Epithelial cell of esophagus (primary cell): ENCODE measurements at places on chromosomes 1 and 21.

- peak; percentile 16 for DNase-seq
These were observed 1.4 kb upstream of the SRRM1 start for GRCh38 chr1:24641646-24642151.

DNA sequence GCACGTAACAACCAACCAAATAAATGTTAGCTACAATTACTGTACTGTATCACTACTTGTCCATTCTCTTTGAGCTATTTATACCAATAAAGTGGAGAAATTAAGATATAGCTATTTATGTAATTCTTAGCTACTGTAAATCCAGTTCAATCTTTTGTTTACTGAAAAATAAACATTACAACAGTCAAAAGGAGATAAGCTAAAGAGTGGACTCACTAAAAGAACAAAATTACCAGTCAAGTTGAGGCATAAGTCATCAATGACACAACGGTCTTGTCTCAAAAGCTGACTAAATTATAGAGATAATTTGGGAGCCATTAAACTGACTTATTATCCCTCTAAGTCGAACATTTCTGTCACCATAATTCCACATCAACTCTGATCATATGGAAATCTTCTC lies 22.5 kb downstream of the TGFBR3 start:
- no peak for DNase-seq

DNA sequence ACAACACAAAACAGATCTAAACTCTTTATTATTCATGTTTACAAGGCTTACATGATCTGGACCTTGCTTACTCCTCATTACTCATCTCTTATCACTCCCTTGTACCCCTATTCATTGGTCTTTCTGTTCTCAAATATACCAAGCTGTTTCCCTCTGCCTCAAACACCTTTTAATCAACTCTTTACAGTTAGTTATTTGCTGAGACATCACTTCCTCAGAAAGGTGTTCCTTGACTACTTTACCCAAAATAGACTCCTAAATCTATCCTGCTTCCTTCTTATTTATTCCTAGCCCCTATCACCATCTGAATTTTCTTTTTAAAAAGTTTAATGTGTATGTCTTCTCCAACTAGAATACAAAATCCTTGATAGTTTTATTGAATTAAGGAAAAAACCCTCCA lies 100.6 kb upstream of the SLFNL1 start:
- DNase-seq, result no peak

- no peak for DNase-seq
These were observed 470.1 kb upstream of the PLXNA2 start for GRCh38 chr1:208714323-208714722.

- DNase-seq, result no peak
These were observed 66.0 kb upstream of the CR1L start for GRCh38 chr1:207578796-207579435.

DNA sequence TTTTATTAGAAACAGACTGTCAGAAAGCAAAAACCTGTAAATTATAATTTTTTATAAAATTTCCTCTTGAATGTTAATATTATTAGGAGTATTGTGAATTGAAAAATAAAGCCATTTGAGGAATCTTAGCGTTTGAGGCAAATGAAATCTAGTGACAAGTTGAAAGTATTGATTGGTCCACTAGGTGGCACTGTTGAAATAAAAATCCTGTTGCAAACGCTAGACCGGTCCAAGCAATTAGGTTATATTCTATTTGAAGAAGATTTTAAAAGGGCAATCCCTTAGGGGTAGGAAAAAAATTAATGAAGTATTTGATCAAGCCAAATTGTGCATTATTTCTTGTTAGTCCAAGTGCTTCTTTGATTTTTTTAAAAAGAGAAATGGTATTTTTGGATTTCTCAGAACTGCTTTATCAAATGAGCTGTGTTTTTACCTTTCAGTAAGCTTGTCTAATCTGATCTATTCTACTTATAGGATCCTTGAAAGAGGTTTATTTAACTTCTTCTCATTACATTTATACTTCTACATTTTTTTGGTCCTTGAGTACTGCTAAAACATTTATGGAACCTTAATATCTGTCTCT lies 57.7 kb downstream of the ATG4C start:
- DNase-seq, result peak; percentile 74

GRCh38 chr1:7651203-7651602 lies 119.9 kb upstream of the VAMP3 start:
- DNase-seq, result no peak

GRCh38 chr21:36471254-36471723 lies 8.6 kb downstream of the CLDN14 start:
- peak; percentile 58 for DNase-seq

DNA sequence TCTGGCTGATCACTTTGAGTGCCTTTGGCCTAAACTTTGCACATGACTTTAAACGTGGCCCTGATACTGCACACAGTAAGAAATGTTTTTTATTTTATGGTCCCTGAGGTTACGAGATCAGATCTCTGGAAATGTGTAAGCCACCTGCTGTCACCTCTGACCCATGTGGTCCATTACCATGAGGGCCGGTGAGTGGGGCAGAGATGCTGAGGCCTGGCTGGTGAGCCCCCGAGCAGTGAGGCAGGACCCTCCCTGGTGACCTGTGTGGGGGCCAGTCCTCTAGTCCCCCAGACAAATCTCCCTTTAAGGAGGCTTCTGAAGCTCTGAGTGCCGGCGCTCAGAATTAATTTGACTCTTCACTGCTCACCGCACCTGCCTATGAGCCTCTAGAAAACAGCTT lies 12.4 kb downstream of the TFF3 start:
- no peak for DNase-seq

DNA sequence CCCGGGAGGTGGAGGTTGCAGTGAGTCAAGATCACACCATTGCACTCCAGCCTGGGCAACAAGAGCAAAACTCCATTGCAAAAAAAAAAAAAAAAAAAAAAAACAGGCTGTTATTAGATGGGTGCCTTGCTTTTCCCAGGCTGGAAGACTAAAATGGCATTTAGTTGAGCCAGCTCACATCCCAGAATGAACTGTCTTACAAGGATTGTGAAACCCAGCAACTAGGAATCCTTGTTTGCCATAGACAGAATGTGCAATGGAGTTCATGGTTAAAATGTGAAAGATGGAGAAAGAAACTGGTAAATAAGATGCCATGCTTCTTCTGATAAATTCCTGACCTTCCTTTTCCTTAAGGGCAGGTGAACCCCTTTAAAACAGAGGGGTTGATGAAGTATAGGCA lies 215.8 kb upstream of the GREM2 start:
- DNase-seq, result no peak

GRCh38 chr1:53390261-53390660 lies 62.4 kb upstream of the LRP8 start:
- no peak for DNase-seq

DNA sequence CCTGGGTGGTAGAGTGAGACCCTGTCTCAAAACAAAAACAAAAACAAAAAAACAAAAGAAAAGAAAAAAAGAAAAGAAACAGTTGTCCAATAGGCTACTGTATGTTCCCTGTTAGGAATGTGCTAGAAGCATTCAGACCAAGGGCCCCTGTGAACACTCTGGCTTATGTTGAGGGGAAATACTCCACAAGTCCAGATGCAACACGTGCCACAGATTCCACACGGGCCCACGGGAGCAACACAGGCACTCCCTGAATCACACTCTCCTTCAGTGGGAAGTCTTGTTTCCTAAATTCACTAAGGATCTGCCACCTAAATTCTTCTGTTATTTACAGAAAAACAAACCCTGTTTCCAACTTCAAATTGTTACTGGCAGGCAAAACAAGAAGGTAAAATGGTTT lies 291.1 kb downstream of the PCP4 start:
- no peak for DNase-seq

DNA sequence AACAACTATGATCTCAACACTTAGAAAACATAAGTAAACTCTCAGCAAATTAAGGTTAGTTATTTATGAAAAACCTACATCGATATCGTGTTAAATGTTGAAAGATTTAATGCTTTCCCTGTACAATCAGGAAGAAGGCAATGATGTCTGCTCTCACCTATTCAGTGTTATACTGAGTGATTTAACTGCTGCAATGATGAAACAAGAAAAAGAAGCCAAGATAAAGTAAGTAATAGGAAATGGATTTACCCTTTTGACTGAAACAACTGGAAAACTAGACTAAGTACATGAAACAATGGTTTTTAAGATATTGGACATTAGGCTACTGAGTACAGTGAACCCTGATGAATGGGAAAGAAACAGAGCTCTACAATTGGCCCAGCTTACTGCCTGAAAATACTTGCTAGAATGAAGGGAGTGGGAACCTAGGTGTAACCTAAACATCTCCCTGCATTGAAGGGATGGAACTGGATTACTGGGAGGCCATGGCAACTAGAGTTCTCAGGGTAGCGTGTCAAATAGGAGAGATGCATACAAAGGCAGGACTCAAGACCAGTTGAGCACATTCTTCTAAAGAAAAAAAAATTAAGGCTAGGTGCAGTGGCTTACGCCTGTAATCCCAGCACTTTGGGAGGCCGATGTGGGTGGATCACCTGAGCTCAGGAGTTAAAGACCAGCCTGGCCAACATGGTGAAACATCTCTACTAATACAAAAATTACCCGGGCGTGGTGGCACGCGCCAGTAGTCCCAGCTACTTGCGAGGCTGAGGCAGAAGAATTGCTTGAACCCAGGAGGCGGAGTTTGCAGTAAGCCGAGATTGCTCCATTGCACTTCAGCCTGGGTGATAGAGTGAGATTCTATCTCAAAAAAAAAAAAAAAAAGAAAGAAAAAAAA lies 37.3 kb downstream of the SNRPE start:
- DNase-seq, result no peak

GRCh38 chr1:240362826-240363225 lies 249.1 kb downstream of the GREM2 start:
- DNase-seq, result no peak

GRCh38 chr21:21394064-21394463 lies 395.9 kb downstream of the NCAM2 start:
- no peak for DNase-seq

DNA sequence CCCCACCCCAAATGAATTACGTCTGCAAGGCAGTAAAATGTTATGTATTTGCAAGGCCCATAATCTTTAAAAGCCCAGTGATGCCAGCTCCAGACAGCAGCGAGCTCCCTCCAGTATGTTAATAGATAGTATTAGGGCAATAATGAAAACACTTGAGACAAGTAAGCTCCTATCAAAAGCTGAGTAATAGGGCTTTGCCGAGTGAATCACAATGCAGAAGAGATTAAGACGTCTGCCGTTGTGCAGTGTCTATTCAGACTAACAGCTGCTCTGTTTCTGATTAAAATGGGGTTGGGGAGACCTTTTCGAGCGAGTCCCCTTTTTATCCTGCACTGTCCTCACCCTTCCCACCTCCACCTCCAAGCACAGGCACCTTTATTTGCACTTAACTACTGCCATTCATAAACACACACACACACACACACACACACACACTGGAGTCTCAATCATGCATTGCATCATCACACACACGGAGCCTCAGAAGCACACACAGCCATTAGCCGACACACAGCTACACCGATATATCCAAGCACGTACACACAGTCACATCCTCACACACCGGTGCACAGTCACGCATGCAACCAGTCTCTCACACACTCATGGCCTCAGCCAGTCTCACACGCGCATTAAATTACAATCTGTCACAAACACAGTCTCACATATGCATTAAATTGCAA lies 46.0 kb upstream of the FOXO6 start:
- DNase-seq, result peak; percentile 60

GRCh38 chr1:171267391-171267790 lies 19.1 kb downstream of the FMO1 start:
- DNase-seq, result peak; percentile 92

DNA sequence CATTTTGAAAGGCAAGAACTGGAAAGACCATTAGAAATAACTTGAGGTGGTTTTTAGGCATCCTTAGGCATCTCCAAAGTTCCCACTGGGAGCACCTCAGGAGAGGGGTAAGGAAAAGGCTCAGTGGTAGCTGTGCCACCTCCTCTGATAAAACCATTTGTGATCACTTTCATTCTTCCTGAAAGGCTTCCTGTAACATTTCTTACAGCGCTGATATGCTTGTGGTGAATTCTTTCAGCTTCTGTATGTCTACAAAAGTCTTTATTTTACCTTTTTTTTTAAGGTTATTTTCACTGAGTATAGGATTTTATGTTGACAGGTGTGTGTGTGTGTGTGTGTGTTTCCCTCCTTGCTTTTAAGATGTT lies 54.8 kb downstream of the VANGL2 start:
- no peak for DNase-seq

DNA sequence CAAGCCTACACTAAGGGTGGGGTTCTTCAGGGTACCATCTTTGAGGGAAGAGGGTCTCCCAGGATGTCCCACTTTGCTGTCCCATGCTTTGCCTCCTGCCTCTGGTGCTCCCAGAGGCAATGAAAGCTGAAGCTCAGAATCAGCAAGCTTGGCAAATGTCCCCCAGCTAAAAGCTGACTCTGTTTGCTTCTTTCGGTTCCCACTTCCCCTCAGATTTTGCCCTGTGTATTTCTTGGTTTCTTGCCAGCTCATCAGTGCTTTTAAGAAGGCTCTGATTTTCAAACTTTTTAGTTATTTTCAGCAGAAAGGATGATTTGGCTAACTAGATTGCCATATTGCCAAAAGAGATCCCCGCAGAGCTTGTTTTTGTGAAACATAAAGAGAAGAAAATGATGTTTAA lies 33.1 kb upstream of the COG2 start:
- no peak for DNase-seq

DNA sequence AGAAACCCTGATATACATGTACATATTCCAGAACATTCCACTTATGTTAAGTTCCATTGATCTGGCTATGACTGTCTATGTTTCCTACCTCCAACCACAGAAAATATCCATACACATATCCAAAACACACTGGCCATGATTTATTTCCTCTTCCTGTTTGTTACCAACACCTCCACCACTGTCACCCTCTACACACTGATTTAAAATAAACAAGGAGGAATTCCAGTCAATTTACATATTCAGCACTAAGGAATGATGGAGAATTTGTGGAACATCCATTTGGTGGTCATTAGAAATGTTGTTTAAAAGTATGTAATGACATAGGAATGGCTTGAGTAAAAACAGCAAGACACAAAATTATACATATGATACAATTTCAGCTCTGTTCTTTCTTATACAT lies 5.5 kb upstream of the STX6 start:
- no peak for DNase-seq

DNA sequence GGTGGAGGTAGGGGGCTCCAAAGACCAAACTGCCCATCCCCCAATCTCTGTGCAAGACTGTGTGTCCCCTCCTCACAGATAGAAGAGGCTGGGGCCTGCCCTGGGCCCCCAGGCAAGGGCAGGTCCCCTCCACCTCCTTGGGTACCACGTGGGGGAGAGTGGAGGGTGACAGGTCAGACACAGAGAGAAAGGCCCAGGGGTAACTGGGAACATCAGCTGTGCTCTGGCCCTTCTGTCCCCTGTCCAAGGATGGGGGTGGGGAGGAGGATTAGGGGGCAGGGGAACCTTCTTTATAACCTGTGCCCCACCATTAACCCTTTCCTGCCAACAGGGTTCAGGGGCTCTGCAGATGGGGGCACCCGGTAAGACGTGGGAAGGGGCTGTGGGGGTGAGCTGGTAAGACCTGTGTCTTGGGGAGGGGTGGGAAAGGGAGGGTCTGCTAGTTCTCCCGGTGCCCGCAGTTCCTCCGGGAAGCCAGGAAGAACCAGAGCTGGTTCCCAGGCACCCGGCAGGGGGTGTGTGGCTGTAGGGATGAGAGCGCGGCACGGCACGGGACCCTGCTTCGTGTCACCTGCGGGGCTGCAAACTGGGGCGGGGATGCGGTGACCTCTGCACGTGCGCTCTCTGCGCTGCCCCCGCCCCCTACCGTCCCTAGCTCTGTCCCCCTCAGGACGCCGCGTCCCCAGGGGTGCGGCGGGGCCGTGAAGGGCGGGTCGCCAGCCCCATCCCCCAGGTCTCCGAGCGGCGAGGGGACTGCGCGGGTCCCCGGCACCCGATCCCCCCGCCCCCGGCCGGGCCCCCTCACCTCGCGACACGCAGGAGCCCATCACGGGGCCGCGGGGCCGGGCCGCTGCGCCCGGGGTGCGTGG lies 601 bp downstream of the FAM131C start:
- DNase-seq, result peak; percentile 13
